Osteoblast (primary cell): ENCODE measurements at places on chromosomes 16 and 17.
A peak's percentile ranks its signal among the peaks of the same experiment; 100 is the strongest.

DNA sequence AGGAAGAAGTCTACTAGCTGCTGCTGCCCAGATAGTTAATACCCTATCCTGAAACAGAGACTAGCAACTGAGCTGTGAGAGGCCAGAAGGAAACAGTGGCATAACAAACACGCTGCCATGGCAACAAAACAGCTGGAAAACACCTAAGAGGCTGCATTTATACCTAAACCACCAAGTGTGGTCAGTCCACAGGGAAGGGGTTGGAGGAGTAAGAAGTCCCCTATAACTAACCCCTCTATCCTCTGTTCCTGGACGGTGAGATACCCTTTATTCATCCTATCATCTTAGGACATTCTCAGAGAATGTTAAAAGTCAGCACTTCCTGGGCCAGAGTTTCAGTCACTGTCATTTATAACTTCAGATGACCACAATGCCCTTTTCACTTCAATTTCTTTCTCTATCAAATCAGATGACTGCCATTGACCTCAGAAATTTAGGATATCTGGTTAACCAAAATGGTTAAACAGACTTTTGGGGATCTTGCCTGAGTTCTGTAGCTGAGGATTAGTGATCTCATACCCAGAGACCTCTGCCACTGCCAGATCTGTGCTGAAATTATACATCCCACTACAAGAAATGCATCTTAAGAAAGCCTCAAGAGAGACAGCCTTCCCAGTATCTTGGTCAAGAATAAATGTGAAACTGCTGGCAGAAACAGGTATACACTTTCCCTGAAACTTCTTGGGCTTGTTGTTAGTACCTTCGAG, 36.2 kb downstream of the STH start:
- no peak for DNase-seq

- no peak for DNase-seq
These were observed 5.2 kb upstream of the SH2B1 start for GRCh38 chr16:28858421-28858820.

DNA sequence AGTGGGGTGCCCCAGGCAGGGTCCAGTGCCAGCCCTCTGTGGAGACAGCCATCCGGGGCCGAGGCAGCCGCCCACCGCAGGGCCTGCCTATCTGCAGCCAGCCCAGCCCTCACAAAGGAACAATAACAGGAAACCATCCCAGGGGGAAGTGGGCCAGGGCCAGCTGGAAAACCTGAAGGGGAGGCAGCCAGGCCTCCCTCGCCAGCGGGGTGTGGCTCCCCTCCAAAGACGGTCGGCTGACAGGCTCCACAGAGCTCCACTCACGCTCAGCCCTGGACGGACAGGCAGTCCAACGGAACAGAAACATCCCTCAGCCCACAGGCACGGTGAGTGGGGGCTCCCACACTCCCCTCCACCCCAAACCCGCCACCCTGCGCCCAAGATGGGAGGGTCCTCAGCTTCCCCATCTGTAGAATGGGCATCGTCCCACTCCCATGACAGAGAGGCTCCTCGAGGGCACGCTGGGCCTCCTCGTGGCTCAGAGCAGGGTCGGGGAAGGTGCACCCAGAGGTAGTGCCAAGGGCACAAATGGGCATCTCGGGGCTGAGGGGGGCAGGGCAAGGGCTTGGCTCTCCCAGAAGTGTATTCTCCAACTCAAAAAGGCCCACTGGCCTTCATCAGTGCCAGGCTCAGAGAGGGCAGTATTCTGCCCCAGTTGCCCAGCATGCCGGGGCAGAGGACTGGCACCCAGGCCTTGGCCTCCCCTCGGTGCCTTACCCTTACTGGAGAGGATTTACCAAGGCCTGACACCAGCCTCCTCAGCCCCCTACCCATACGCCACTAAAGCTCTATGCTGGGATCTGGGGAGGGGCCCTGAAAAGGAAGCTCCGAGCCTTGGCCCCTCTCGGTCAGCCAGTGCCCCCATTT, at the start of gene CDH5:
TSS of gene CDH5 (plus strand) at position 259 of the 867 bp plus-strand sequence. CDS start 12,647 bp downstream, outside the sequence.
- no peak for DNase-seq

GRCh38 chr16:49788572-49788971, 67.3 kb downstream of the ZNF423 start:
- peak; percentile 76 for DNase-seq

DNA sequence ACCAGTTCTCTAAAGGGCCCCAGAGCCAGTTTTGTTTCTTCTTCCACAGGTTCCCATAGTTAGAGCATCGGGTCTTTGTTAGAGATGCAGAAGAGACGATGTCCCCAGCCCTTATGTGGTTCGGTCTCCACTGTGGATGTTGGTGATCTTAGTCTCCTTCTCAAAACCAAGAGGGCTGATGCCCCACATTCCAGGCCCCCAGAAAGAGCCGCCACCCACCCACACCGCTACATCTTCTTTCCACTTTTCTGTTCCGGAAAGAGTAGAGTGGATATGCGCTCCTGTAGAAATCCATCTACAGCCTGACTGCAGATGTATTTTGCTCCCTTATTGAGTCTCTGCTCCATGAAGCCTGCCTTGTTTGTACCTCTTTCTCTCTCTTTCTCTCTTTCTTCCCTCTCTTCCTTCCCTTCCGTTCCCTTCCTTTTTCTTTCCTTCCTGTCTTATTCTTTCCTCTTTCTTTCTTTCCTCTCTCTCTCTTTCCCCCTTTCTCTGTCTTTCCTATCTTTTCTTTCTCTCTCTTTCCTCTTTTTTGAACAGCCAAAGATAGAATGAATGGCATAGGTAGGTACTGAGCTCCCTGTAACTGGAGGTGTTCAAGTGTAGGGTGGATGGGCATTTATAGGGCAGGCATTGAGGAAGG, 224.3 kb downstream of the SEC14L1 start:
- peak; percentile 23 for DNase-seq

GRCh38 chr17:82004517-82005455, 17.9 kb downstream of the CENPX start:
- no peak for DNase-seq

DNA sequence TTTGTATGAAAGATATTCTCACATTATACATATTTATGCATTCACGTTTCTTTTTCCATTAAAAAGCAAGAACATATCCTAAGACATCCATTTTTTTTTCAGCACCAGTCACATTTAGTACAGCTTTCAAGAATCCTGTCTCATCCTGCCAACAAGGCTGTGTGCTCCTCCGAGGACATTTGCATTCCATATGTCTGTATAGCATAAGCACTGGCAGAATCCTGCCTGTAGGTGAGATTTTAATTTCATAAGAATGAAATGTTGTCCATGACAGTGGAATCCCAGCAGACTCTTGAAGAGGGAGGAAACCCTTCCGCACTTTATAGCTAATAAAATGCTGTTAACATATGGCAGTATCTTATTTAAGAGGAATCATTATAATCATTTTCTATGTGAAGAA, 2.9 kb upstream of the PMP22 start:
- DNase-seq: no peak
